Stimulated activated CD8-positive, alpha-beta memory T cell treated with anti-CD3 and anti-CD28 coated beads, Interleukin-4, amount 100 ng/mL, for 1 hour (primary cell): ENCODE measurements at places on chromosomes 5 and 9.

GRCh38 chr5:141825791-141826560 is 52.2 kb downstream of the PCDH1 start:
- no peak for DNase-seq

DNA sequence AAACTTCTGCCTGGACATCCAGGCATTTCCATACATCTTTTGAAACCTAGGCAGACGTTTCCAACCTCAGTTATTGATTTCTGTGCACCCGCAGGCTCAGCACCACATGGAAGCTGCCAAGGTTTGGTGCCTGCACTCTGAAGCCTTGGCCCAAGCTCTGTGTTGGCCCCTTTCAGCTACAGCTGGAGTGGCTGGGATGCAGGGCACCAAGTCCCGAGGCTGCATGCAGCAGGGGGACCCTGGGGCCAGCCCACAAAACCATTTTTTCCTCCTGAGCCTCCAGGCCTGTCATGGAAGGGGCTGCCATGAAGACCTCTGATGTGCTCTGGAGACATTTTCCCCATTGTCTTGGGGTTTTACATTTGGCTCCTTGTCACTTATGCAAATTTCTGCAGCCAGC is 49.9 kb downstream of the NFX1 start:
- DNase-seq, result no peak

DNA sequence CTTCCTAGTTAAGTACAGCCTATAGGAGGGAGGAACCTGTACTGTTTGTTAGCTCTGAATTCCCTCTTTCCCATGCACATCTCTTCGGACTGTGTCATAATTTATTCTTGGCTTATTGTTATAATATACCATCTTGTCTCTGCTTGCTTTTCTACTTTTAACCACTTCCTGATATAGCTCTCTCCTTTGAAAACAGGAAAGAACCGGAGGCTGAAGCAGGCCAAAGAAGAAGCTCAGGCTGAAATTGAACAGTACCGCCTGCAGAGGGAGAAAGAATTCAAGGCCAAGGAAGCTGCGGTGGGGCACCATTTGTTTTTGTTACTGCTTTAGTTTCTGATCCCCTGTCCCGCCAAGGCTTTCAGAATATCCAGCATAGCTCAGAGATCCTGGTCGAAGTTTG is 4.8 kb downstream of the ATP6V1G1 start:
- no peak for DNase-seq

DNA sequence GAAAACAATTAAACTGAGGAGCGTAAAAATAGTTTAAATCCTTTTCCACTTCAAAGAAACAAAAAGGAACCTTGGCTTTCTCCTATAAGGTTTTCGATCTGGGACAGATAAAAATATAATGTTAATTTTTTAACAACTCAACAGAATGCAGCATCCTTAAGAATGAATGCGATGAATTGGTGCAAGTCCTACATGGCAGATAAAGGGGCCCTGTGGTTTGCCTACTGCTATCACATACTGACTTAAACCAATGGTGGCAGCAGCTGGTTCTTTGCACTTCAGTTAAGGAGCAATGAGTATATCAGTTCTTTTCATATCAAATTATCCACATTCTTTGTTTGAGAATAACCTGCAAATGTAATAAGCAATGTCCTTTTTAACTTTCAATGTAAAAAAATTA is 12.4 kb upstream of the TYRP1 start:
- DNase-seq, result no peak
